ENCODE measurements at places on chromosomes 4 and X.
A peak's percentile ranks its signal among the peaks of the same experiment; 100 is the strongest.

DNA sequence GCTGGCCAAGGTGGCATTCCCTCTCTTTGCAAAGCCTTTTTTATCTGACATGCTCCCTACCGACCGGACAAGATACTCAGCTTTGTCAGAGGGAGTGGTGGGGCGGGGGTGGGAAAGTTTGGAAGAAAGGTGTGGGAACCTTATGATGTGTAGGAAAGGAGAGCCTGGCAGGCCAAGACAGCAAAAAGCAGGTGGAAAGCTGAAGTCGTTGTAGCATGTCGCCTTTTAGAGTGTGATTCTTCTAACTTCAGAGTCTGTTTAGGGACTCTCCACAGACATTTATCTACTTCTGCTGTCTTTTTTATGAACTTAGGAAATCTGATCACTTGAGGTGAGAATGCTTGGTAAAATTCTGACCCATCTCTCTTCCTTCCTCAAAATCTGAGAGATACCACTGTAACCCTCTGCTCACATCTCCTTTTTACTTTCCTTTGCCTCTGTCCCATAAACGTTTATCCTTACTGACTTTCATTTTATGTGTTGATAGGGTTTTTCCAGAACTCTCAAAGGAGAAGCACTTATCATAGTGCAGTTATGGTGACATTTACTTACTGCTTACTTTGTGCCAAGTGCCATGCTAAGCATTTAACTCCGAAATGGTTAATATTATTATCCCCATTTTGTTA lies 8.2 kb upstream of the RUFY3 start:
- no peak for DNase-seq

- DNase-seq = no peak
Measured at GRCh38 chrX:150833454-150834056, 64.9 kb downstream of the CD99L2 start.

- DNase-seq = no peak
Measured at GRCh38 chrX:130594453-130594916, 192.7 kb downstream of the RBMX2 start.

GRCh38 chrX:10529344-10529743 lies 91.0 kb downstream of the MID1 start:
- no peak for DNase-seq

DNA sequence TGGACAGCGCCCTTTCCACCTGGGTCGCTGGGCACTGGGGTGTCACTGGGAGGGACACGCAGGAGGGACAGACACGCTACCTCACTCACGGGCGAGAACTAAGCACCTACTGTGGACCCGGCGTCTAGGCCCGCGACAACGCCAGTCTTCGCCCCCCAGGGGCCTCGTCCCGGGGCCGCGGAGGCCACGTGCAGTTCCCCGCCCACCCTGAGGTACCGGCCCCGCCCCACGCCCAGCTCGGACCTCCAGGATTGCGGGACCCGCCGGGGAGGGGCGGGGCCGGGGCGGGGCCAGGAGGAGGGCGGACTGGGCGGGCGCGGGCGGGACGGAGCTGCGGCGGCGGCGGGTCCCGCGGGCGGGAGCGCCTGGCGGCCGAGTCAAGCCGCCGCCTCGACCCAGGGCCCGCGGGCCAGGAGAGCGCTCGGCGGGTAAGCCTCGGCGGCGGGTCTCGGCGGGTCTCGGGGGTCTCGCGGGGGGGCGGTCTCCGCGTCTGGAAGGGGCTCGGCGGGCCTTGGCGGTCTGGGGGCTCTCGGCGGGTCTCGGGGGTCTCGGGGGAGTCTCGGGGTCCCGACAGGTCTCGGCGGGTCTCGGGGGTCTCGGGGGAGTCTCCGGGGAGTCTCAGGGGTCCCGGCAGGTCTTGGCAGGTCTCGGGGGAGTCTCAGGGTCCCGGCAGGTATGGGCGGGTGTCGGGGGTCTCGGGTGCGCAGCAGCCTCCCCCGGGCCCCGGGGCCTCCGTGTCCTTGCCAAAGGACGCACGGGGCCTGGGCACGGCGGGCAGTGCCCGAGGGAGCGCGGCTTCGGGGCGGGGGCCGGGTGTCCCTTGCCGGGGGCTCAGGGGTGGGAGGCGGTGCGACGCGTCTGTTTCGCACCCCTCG lies at the start of gene SH3BP2:
TSS of gene SH3BP2 (plus strand) at position 375 of the 875 bp plus-strand sequence. CDS start 27,533 bp downstream, outside the sequence.
- peak; percentile 72 for DNase-seq

- no peak for DNase-seq
Measured at GRCh38 chrX:54561622-54562021, 31.6 kb downstream of the GNL3L start.

All from LoVo (cell line).